EH (cell line): ENCODE measurements at places on chromosomes 3 and 15.

DNA sequence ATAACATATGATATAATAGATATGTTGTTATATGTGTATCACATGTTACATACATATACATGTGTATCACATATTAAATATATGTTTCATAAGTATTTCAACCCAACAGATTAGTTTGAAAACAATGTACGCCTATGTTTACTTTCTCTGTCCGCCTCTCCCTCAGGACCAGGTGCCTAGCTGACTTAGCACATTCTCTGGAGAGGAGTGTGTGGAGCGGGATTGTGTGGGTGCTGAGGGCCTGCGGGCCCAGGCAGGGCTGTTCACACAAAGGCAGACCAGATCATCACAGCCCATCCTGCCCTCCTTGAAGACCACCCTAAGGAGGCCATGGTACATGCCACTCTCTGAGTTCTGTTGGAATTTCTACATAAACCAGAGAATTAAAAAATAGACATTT, 81.0 kb downstream of the PLXNA1 start:
- DNase-seq: no peak

GRCh38 chr3:11077466-11077865, 76.8 kb upstream of the HRH1 start:
- peak; percentile 58 for DNase-seq

DNA sequence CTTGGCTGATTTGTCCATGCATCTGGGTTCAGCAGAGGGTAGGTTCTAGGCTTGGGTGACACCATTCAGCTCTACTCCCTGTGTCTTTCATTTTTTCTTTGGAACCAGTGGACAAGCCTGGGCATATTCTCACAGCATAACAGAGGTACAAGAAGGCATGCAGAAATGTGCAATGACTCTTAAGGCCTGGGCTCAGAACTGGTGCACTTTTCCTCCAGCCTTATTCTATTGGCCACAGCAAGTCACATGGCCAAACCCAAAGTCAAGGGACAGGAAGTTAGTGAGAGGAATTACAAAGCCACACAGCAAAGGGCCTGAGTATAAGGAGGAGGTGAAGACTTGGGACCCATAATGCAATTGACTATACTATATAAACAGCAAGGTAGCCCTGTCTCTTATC, 200.9 kb upstream of the CTDSPL start:
- DNase-seq: no peak

DNA sequence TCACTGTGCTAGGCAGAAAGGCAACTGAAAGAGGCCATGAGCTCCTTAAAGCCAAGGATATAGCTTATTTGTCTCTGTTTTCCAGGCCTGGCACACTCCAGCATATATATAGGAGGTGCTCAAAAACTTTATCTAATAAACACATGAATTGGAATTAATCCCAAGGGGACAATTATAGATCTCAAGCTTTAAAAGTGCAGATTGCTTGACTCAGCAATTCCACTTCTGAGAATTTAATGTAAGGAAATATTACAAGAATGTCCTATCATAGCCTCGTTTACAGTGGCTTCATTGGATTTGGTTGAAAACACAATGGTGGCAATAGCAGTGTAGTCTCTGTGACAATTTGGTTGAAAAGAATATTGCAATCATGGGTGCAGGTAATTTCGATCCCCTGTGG, 267.3 kb downstream of the SHQ1 start:
- DNase-seq: no peak

DNA sequence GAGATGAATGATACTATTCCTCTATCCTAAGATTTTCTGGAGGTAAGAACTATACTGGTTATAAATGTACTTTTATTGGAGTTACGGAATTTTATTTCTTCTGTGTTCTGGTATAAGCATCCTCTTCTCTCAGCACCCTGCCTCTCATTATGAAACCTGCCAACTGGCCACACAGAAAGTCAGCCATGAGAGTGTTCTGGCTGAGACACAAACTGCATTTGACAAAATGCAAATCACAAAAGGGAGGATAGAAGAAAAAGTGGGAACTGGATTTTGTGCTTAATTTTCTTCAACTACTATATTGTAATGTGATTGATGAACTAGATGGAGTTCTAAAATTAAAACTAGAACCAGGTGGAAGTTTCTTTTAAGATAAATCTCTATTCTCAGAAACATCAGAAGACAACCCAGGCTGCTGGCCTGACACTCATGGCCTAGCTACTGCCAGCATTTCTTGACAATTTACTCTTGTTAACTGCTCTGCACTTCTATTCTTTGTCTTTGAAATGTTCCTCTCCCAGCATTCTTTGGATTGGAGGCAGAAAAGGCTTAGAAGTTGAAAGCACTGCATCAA, 143.1 kb downstream of the WDR76 start:
- DNase-seq: no peak

- no peak for DNase-seq
Observed at GRCh38 chr15:28051955-28052633, 47.0 kb downstream of the OCA2 start.

- no peak for DNase-seq
Observed at GRCh38 chr3:71512000-71512399, 71.5 kb downstream of the FOXP1 start.

- no peak for DNase-seq
Observed at GRCh38 chr3:38022896-38023709, 6.3 kb downstream of the PLCD1 start.

- DNase-seq: no peak
Observed at GRCh38 chr3:117266806-117267205, 557.2 kb downstream of the TUSC7 start.

DNA sequence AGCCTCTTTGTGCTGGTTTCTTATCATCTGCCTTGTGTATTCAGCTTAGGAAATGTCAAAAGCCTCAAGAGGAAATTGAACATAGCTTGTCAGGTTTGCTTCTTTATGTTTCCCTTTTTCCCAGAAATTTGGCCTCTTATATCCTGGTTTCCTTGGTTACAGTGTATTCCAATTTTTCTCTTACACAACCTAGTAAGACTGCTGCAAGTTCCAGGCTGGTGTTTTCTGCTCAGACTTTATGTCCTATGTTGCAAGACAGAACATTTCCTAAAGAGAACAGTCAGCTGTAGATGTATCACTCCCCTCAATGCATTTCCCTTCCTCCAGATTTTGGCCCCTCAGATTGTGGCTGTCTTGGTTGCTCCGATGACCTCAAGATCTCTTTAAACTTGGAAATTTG, 102.5 kb downstream of the SH3GL3 start:
- no peak for DNase-seq

DNA sequence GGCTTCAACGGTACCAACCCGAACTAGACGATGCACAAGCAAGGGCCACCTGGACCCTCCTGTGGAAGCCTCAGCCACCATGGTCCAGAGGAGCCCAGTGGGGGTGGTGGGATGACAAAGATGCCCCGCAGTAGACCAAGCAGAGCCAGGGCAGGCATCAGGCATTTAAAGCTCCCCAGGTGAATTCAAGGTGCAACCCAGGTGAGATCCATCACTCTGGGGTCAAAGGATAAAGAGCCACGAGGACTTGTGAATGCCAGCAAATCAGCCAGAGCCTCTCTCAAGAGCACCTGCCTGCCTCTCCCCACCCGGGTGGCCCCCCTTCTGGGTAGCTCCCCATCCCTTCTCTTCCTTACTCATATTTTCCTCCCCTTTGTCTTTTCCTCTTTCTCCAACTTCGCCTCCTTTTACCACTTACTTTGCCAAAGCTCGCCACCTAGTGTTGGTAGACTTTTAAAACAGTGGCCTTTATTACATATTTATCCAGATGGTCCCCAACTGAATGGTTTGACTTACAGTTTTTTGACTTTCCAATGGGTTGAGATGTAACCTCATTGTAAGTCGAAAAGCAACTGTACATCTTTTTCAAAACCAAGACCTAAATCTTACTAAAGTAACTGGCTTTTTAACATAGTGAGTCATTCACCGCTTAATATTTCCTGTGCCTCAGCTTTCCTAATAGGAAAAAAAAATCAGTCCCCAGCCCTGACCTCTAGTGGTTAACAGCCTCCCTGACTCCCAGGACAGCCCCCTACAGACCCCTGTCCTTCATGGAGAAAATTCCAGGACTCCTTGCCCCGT, 18.8 kb downstream of the PLA2G4F start:
- peak; percentile 61 for DNase-seq

GRCh38 chr3:80564391-80564790, 796.6 kb upstream of the ROBO1 start:
- DNase-seq: no peak

- no peak for DNase-seq
Observed at GRCh38 chr3:125477701-125478100, 42.3 kb downstream of the SNX4 start.

GRCh38 chr3:61132062-61132461, 119.2 kb downstream of the FHIT start:
- no peak for DNase-seq

DNA sequence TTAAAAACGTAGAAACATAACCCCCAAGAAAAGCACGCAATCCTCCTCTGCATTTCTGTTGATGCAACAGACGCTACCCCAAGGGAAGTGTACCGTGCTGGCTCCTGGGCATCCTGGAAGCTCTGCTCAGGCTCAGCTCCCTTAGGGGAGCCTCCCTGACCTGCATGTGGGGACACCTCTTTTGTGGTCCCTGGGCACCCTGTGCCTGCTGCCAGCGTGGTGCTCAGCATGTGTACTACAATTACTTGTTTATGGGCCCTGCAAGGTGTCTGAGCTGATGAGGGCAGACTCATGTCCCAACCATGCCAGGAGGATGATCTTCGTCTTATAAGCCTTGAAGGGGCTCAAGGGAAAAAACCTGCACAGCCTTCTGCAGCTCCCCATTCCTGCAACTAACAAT, 18.3 kb downstream of the EHD4 start:
- no peak for DNase-seq

- DNase-seq: peak; percentile 27
Observed at GRCh38 chr15:44035781-44036699, 159.0 kb downstream of the FRMD5 start.

- no peak for DNase-seq
Observed at GRCh38 chr3:176867681-176868663, 329.3 kb downstream of the TBL1XR1 start.

DNA sequence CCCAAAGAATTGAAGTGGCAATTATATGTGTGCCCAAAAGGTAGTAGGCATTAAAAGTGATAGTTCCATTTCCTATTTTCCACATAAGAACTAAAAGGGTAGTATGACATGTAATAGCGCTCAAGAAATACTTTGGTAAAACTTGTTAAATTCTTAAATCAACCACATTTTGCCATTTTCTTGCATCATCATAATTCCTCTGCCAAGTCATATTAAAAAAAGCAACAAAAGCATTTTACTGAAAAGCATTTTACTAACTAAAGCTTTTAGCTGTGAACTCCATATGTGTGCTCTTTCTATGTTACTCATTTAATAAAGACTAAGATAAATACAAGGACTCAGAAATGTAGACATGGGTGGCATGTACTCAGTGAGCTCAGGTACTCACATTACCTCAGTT, 70.1 kb downstream of the GPR160 start:
- peak; percentile 34 for DNase-seq
